ENCODE measurements at places on chromosomes 5 and 9. TPM values are rescaled to one million over a fixed set of nuclear protein-coding genes. Genes with fewer than 3 reads are reported as not detected.

PCAT7 gene
- not detected for total RNA-seq

SLC36A2 gene
- not detected for total RNA-seq

PTCD2 gene
- 12.5 TPM for total RNA-seq

DBH gene
- total RNA-seq = not detected

NSMF gene
- total RNA-seq = 34.6 TPM

CLTB gene
- 76.1 TPM for total RNA-seq

PTPA gene
- total RNA-seq = 71.3 TPM

ORM2 gene
- total RNA-seq = not detected

SPATA9 gene
- total RNA-seq = not detected

FAM53C gene
- 33.2 TPM for total RNA-seq

STK32A gene
- total RNA-seq = 0.73 TPM

CMBL gene
- 10.3 TPM for total RNA-seq

TXNDC8 gene
- total RNA-seq = not detected

ROPN1L gene
- total RNA-seq = 1.1 TPM

PCDHGA12 gene
- total RNA-seq = 19.2 TPM

GDNF gene
- total RNA-seq = 0.39 TPM

Measured in subcutaneous preadipocyte (primary cell).